ENCODE measurements at places on chromosomes 4 and X.

DNA sequence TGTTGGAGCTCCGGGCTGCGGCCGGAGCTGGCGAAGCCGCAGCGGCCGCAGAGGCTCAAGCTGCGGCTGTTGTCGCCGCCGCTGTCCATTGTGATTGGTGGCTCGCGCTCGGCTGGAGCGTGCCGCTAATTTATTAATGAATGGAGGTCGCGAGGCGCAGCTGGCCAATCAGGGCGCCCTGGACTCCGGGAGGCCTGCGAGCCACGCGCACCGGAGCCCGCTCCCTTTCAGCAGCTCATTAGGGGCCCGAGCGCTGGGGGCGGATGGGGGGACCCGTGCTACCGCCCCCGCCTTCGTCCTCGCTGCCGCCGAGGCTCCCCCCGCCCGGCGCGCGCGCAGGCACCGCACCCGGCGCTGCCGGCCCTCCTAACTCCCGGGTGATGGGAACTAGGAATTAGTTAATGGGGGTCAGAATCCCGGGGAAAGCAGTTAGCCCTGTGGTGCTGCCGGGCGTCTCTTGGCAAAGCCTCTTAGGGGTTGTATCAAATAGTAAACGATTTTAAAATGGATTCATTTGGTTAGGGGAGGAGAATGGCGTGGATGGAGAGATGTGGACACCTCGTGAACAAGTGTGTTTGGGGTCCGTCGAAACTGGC is 589 bp upstream of the NEUROG2 start:
- no peak for DNase-seq

DNA sequence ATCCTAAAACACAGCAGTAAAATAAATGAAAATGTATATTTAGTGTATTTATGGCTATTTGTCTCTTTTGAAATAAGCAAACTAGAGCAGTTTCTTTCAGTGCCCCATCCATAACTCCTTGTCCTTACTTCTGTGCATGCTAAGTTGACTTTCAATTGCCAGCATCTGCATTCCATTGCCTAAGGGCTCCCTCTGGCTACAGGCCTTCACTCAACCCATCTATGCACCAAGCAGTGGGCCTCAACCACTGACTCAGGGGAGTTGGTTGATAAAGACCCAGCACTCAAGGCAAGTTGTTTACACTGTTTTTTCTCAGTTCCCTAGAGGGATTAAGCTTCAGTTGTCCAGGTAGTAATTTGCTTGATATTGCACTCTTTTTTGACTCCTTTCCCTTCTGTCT is 265.7 kb downstream of the IQCM start:
- DNase-seq: no peak

- no peak for DNase-seq
Measured at GRCh38 chrX:154040307-154040756, 20.6 kb upstream of the IRAK1 start.

GRCh38 chr4:127622621-127622920 is 10.2 kb upstream of the INTU start:
- DNase-seq: no peak

DNA sequence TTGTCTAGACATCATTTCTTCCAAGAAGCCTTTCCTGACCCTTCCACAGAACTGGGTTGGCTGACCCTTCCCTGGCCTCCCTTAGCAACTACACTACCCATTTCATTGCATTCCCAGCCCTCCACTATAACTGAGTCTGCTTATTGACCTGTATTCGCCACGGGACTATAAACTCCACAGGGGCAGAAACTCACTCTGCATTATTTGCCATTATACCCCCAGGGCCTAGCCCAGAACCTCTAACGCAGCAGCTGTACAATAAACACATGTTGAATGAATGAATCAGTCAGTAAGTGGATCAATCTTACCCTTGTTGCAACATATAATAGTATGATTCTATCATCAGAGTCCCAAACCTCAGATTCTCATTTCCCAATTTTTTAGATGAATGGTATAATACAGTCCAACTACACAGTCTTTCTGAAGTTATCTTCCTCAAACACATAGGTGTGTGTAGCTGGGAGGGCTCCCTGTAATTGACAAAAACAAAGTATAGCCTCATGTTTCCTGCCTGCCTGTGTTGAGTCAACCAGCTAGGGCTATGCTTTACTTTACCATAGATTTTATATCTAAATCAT is 209.3 kb downstream of the CHIC2 start:
- DNase-seq: no peak

DNA sequence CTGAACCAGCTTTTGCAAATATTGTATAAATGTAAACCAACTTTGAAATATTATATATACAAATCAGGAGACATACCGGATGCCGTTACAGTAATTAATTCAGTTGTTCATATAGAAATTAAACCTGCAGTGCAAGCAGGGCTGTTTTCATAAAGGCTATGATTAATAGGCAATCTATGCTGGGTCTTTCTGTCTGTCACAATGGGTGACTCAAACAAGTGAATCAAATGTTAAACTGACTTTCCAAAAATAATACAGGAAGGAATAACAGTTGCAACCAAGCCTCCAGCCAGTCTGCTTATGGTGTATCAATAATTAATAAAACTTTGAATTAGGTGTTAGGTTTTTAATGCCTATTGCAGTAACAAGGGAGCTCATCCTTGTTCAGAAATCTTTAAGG is 43.9 kb downstream of the GABRB1 start:
- DNase-seq: no peak

GRCh38 chrX:15499976-15500375 is 631 bp upstream of the BMX start:
- DNase-seq: no peak

GRCh38 chr4:155974996-155975395 is 21.3 kb upstream of the CTSO start:
- DNase-seq: no peak

- no peak for DNase-seq
Measured at GRCh38 chrX:134679644-134680043, 21.4 kb upstream of the PLAC1 start.

- DNase-seq: no peak
Measured at GRCh38 chr4:109798866-109799265, 2.9 kb downstream of the CFI start.

GRCh38 chr4:68152411-68152810 is 22.7 kb upstream of the TMPRSS11F start:
- no peak for DNase-seq

GRCh38 chrX:148865277-148866210 is 365.1 kb downstream of the AFF2 start:
- DNase-seq: no peak

DNA sequence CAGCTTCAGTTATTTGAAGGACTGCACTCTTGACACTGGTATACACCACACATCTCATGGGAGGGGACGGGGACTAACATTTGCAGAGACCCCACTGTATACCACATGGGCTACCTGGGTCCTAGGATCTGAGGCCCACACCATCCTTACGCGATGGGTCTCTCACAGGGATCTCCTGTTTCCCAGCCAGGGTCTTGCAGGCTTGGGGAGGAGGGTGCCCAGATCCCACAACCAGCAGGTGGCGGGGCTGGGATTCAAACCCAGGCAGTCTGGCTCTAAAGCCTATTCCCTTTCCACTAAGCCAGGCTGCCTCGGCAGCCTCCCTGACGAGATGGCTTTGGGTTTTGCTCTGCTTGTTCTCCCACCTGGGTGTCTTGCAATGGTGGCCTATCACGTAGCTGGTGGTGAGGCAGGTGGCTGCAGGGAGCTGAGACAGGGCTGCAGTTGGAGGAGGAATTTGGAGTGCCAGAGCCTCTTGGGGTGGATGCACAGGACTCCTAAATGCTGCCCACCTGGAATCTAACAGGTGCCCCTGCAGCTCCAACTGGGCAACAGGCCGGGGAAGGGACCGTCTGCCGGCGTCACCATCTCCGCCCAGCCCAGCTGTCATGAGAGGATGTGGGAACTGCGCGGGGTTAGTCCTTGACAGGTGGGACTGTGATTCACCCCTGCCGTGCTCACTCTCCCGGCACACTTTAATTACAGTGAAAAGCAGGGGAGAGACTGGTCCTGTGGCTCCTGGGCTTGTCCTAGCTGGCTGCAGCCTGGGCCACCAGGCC is 110.7 kb downstream of the PSAPL1 start:
- no peak for DNase-seq

GRCh38 chrX:36575670-36576069 is 432.5 kb upstream of the FAM47C start:
- no peak for DNase-seq

GRCh38 chr4:124846306-124846705 is 133.8 kb upstream of the ANKRD50 start:
- DNase-seq: no peak

GRCh38 chr4:38673130-38673978 is 9.4 kb downstream of the KLF3 start:
- DNase-seq: no peak

DNA sequence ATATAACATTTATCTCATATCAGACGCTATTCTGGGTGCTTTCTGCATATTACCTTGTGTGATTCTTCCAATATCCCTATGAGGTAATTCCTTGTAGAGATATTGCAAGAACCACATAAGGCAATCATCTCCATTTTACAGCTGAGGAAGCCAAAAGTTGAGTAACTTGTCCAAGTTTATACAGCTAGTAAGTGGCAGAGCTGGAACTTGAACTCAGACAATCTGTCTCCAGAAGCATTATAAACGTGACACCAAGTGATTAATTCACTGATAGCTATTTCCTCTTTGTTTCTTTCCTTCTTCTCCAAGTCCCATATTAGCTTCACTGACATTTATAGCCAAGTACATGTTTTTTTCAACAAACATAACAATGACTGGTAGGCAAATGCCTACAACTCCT is 7.3 kb downstream of the EMCN start:
- no peak for DNase-seq

DNA sequence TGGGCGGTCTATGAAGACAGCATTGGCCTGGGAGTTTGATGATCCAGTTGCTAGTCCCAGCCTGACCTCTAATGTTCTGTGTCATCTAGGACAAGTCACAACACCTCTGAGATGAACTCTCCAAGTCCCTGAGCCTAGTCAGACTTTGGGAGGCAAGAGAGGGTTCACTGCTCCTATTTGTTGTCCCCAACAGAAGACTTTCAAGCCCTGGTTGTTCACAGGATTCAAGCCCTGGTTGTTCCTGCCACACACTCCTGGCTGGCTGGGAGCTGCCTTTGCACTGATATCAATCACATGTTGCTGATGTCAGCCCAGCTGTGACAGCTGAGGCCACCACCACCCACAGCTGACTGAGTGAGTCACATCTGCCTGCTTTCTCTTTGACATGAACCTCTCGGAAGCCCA is 253.2 kb upstream of the RASGEF1B start:
- peak; percentile 32 for DNase-seq

GRCh38 chr4:141630854-141631253 is 5.5 kb upstream of the IL15 start:
- DNase-seq: no peak

DNA sequence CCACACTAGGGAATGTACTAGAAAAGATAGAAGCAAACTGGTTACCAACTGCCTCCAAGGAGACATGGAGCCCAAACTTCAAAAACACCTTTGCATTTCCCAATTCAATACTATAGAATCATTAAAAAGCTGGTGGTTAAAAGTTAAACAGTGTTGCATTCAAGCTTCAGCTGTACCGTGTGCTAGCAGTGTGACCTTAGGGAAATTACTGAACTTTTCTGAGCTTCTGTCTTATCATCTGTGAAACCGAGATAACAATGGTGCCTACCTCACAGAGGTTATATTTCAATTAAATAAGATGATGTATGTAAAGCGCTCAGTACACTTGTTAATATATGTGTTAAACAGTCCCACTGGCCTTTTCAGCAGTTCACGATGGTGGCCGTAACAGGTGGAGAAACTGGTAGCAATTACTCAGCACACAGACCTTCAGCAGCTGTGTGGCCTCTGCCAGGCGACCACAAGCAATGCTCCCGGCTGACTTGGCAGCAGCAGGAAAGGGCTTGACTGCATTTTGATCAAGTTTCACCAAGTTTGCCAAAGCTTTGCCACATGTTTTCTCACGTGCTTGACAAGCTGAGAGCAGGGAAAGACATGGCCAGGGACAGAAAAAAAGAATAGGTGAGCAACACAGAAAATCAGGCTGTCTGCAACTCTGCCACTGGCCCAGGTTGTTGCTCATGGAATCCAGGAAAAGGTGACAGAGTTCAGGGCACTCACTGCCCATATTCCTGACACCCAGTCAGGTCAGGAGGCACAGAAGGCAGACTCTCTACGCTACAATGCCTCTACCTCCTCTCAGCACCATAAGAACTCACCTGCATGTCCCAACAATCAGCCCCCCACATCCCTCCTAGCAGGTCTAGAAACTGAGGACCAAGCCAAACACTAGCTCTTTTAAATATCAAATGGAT is 72.1 kb downstream of the PARM1 start:
- DNase-seq: no peak

DNA sequence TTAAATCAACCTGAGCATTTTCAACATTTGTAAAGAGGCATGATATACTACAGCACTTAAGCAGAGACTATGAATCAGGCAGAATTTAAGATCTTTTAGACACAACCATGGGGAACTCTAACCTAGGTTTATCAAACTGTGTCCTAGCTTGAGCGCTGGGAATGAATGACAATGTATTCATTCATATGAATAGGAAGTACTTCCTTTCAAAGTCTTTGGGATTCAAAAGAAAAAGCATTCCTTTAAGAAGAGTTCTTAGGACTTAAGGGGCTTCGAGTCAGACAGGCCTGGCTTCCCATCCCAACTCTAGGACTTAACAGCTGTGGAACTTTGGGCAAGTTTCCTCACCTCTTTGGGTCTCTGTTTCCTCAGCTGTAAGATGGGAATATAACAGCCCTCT is 104.6 kb downstream of the ANAPC4 start:
- DNase-seq: no peak

- no peak for DNase-seq
Measured at GRCh38 chrX:66233209-66233608, 69.2 kb downstream of the HEPH start.

DNA sequence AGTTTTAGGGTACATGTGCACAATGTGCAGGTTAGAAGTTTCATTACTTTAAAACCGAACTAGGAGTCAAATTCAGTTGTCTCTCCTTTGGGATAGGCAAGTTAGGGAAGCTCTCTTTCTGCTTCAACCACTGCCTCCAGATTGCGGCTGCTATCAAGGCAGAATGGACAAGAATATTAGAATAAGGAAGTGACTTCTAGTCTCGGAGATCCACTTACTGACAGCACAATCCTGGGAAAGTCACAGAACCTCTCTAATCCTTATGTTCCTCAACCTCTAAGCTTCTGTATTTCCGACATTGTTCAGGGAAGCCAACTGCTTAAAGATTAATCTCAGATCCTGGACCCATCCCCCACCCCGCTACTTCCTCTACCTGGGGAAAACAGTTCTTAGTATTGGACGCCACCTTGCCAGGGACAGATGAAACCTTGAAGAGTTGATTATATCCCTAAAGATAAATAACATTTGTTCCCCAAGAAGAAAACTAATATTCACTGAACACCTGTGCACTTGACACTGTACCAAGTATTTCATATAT is 2.1 kb downstream of the NUP62CL start:
- DNase-seq: no peak

DNA sequence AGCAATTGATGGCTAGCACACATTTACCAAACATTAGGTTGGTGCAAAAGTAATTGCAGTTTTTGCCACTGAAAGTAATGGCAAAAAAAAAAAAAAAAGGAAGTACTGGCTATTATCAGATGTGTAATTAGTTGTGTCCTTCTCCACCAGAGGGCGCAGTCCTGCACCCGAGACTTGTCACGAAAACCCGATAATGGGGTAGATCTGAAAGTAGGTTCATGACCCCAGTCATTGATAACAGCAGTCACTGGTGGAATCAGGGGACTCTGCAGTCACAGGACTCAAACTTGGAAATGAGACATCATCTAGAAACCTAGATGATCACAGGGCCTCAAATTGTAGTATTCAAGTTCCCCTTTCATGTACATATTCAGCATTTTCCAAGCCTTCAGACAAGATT is 13.1 kb upstream of the ACOT9 start:
- DNase-seq: peak; percentile 53

Data from stimulated activated CD4-positive, alpha-beta T cell treated with anti-CD3 and anti-CD28 coated beads, Interleukin-1b, Interleukin-23, amount 100 ng/mL, for 4 hours (primary cell).